ENCODE measurements at places on chromosomes 2 and 18. TPM values are rescaled to one million over a fixed set of nuclear protein-coding genes. Genes with fewer than 3 reads are reported as not detected.
A peak's percentile ranks its signal among the peaks of the same experiment; 100 is the strongest.

DNA sequence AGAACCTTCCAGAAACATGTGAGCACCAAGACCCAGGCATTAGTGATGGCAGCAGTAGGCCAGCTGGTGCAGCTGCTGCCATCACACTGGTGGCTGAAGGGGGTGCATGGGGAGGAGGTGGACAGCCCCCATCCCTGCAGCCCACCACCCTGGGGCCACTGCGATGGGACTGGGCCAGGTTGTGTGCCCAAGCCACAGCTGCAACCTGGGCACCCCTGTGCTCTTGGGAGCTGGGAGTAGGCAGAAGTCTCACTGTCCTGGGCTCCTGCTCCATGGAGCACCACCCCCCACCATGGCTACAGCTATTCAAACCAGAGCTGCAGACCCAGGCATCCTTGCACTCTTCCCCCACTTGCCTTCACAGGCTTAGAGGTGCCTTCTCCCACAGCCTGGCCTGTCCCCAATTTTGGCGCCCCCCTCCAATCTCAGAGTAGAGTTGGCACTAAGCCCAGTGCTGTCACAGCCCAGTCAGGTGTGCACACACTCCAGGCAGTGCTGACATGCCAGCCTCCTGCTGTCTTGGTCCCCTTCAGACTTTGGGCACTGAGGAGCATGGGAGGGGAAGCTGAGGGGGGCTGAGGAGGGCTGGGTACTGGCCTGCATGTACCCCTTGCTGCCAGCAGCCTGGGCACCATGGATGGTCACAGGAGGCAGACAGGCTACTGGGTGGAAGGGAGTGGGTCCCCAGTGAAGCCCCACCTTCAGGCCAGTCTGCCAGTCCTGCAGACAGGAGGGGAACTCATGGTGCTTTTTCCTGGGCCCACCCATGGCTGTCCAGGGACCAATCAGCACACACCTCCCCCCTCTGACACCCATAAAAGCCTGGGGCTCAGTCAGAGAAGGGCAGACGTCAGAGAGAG, 67.1 kb downstream of the CYP26B1 start:
- H3K27me3 ChIP-seq, result no peaks in the 10 kb centered on the region
- DNase-seq, result no peak
- H3K4me3 ChIP-seq, result no peak overlapping the region
- H3K36me3 ChIP-seq, result no peaks in the 10 kb centered on the region

The CRYBA2 gene
- total RNA-seq, result not detected

The UGT1A10 gene
- not detected for total RNA-seq

- no peak overlapping the region for H3K4me3 ChIP-seq
- peaks cover 10% of the 10 kb centered on the region for H3K4me1 ChIP-seq
- no peaks in the 10 kb centered on the region for H3K27me3 ChIP-seq
- no peak for DNase-seq
- H3K27ac ChIP-seq, result no peak overlapping the region
These were observed 32.2 kb upstream of the MAT2A start for GRCh38 chr2:85506768-85507181.

DNA sequence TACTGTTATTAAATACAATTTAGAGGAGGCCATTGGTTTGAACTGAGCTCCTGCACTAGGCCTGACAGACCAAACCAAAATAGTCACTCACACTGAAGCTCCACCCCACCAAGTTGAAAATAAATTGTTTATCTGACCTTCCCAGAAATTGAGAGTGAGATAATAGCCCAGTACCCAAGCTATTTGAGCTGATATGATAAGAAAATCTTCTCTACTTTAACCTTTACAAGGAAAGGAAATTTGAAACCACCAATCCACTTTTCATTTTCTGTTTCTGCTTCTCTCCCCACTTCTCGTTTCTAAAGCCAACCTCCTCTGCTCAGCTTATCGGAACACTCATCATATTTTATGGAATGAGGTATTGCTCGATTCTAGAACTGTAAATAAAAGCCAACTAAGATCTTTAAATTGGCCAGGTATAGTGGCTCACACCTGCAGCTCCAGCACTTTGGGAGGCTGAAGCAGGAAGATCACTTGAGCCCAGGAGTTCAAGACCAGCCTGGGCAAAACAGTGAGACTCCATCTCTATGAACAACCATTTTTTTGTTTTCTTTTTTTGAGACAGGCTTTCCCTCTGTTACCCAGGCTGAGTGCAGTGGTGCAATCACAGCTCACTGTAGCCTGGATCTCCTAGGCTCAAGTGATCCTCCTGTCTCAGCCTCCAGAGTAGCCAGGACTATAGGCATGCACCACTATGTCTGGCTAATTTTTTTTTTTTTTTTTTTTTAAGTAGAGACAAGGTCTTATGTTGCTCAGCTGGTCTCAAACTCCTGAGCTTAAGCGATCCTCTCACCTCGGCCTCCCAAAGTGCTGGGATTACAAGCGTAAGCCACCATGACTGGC, 13.3 kb upstream of the GALM start:
- H3K27me3 ChIP-seq, result no peaks in the 10 kb centered on the region
- DNase-seq, result no peak
- H3K4me1 ChIP-seq, result peaks cover 5% of the 10 kb centered on the region
- no peak overlapping the region for H3K4me3 ChIP-seq
- H3K27ac ChIP-seq, result peak overlapping the region; percentile 62
- H3K36me3 ChIP-seq, result no peaks in the 10 kb centered on the region

GRCh38 chr18:72161691-72162090, 382.5 kb downstream of the CBLN2 start:
- H3K27me3 ChIP-seq, result no peaks in the 10 kb centered on the region
- no peaks in the 10 kb centered on the region for H3K36me3 ChIP-seq
- no peak overlapping the region for H3K4me3 ChIP-seq
- H3K27ac ChIP-seq, result no peak overlapping the region

The PAPOLG gene
- 22.0 TPM for total RNA-seq

DNA sequence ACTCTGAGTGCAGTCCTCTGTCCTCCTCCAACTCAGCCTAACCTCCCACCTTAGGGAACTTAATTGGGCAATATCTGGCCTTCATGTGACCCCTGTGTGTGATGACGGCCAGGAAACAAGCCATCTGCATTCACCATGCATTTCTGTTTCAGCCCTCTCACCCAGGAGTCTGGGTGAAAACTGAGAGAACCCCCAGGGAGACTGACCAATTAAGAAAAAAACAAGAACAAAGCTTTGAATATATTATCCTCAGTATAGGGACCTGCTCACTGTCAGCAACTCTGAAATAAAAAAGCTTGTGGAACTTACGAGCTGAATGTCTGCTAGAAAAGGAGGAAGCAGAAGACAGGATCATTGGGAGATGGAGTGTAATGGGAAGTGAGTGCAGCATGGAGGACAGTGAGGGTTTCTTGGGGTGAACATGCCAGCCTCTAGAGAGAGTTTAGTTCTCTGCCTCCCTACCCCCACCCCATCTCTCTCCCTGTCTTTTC, 9.5 kb downstream of the MAPRE2 start:
- peak overlapping the region; percentile 90 for H3K27ac ChIP-seq
- no peak overlapping the region for H3K4me3 ChIP-seq
- peaks cover 24% of the 10 kb centered on the region for H3K4me1 ChIP-seq
- no peaks in the 10 kb centered on the region for H3K27me3 ChIP-seq
- DNase-seq, result no peak
- H3K36me3 ChIP-seq, result no peaks in the 10 kb centered on the region

DNA sequence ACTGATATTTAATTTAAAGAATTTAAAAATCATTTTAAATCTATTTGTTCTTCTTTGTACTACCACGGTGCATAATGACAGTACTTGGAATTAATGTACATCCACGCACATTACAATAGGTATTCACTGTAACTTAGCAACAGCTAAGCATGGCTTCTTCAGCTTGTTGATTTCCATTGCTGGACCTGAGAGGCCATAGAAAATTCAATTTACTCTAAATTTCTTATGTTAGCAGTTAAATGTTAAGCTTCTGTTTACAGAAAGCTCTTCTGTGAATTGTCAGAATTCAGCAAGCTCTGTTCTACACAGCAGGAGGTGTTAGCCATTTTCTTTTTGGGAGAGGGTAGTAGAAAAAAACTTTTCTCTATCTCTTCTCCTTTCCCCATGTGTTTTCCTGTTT, 1149.3 kb upstream of the CDH2 start:
- no peaks in the 10 kb centered on the region for H3K27me3 ChIP-seq
- no peak overlapping the region for H3K27ac ChIP-seq
- DNase-seq, result no peak
- peaks cover 2% of the 10 kb centered on the region for H3K36me3 ChIP-seq

Measured in mesothelial cell of epicardium (in vitro differentiated cells).